ENCODE measurements at places on chromosomes 16 and 17. TPM values are rescaled to one million over a fixed set of nuclear protein-coding genes. Genes with fewer than 3 reads are reported as not detected.

DNA sequence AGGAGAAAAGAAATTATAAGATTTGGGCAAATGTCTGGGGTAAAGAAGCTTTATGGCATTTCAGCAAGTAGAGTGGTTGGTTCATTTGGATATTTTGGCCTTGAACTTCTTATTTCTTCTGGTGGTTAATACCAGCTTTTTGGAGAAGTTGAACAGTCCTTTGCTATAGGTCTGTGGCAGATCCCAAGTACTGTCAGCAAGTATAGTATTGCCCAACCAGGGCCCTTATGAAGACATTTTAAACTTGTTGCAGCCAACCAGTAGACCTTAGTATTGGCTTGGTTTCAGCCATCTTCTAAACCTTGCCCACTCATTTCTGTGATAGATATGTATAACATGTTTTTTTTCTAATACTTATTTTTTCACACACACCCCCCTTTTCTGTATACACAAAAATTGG is 2.2 kb downstream of the SP2 start:
- no peak for DNase-seq

DNA sequence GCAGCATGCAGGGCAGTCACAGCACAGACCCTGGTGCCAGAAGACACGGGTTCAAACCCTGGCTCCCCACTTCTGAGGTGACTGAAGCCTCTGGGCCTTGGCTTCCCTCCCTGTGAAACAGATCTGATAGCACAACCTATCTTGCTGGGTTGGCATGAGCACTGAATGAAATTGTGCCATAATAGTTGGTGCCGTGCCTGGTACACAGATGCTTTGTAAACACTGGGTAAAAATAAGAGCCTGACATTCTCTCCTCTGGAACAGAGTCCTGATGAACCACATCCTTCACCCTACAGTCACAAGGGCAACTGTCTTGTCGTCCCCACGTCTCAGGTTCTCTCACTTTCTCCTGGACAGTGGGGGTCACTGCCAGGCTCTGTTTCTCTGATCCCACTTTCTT is 35.7 kb downstream of the NOS2 start:
- no peak for DNase-seq

DNA sequence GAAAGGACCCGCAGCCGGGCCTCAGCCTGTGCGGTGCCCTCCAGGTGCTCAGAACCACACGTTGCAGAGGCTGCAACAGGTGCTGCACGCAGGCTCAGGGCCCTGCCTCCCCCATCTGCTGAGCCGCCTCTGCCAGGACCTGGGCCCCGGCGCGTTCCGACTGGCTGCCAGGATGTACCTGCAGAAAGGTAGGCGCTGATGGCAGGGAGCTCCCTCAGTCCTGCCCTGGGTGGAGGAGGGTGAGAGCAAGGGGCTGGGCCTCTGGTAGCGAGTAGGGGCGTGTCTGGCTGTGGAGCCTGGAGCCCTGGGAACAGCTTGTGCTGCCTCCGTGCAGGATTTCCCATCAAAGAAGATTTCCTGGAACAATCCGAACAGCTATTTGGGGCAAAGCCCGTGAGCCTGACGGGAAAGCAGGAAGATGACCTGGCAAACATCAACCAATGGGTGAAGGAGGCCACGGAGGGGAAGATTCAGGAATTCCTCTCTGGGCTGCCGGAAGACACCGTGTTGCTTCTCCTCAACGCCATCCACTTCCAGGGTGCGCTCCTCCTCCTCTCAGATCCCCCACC is 4.4 kb downstream of the SERPINF2 start:
- no peak for DNase-seq

DNA sequence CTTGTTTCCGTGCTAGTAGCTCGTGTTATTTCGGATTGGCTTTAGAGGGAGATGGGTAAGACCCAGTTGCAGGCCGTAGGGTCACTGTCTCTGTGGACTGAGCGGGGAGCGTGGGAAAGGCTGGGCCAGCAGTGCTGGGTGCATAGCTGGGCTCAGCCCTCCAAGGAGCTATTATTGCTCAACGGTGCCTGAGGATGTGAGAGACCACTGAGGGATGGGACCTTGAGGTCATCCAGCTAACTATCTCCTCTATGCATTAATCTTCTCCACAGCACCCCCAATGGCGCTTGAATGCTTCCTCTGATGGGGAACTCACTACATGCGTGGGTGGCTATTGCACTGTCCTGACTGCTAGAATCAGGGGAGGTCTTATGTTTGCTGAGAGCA is 126.1 kb upstream of the FOXF1 start:
- DNase-seq: no peak

GRCh38 chr17:80512233-80512632 is 32.4 kb upstream of the RPTOR start:
- DNase-seq: peak; percentile 78

DNA sequence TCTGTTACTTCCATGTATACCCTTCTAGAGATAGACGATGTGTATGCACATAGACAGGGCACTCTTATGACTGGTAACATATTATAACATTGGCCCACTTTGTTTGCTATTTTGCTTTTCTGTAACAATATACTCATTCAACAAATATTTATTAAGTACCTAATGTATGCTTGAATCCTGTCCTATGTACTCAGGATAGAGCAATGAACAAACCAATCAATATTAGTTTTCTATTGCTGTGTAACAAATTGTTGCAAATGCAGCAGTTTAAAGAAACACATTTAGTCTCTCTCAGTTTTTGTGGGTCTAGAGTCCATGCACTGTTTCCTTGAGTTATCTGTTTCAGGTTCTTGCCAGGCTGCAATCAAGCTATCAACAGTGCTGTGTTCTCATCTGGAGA is 29.7 kb upstream of the TENT4B start:
- no peak for DNase-seq

DNA sequence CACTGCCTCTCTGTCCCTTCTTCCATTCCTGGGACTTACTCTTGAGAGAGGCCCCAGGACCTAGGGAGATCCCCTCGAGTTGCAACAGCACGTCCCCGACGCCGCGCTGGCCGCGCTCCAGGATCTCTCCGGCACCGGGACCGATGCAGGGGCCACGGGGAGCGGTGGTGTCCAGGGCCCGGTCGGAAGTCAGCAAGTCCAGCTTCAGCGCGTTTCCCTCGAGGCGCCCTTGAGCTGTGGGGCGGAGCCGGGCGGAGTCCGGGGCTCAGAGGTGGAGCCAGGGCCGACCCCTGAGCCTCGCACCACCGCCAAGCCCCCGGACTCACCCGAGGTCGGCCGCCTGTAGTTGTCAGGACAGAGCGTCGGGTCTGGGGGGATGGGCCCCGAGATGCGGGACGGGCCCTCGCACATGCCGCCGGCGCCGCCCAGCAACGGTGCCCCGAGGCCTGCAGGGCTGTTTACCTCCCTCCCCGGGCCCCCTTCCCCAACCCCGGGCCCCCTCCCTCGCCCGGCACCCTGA is 458 bp downstream of the ENKD1 start:
- peak; percentile 34 for DNase-seq

DNA sequence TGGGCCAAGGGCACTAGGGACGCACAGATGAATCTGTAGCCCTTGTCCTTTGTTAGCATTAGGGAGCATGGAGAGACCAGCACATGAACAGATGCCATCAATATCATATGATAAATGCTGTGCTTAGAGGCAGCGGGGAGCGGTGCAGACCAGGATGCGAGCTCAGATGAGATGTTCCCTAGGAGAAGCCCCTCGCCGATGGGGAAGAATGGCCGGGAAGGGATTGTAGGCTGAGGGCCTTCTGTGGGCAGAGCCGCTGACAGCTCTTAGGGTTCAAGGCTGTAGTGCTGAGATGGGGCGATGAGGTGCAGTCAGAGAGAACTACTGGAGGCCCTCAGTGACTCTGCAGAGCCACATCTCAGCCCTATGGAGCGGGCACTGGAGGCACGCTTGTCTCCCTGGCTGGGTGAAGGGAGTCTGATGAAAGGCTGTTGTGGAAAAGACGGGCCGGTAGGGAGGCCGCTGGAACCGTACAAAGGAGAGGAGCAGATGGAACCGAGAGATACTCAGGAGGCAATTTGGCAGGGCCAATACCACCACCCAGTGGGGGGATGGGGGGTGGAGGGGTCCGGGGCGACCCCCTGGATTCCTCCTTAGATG is 66.3 kb upstream of the ENDOV start:
- no peak for DNase-seq

CKLF gene
- 38.8 TPM for total RNA-seq

DNA sequence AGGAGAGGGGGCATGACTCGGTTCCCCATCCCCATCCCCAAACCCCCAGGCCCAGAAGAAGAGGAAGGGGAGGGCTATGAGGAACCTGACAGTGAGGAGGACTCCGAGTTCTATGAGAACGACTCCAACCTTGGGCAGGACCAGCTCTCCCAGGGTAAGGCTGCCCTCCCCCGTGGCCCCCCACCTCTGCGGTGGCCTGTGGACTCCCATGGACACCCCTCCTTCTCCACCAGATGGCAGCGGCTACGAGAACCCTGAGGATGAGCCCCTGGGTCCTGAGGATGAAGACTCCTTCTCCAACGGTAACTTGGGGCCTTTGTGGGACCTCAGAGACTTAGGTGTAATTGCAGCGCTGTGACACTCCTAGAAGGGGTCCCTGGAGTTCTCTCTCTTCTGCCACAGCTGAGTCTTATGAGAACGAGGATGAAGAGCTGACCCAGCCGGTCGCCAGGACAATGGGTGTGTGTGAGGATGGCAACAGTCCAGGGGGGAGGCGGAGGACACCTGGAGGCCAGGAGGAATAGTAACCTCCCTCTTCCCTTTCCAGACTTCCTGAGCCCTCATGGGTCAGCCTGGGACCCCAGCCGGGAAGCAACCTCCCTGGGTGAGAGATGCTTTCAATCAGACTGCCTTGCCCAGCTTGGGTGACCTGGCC is 5.6 kb downstream of the CD19 start:
- DNase-seq: no peak

SYT17 gene
- total RNA-seq: 0.26 TPM

OR2C1 gene
- 0.17 TPM for total RNA-seq

DNA sequence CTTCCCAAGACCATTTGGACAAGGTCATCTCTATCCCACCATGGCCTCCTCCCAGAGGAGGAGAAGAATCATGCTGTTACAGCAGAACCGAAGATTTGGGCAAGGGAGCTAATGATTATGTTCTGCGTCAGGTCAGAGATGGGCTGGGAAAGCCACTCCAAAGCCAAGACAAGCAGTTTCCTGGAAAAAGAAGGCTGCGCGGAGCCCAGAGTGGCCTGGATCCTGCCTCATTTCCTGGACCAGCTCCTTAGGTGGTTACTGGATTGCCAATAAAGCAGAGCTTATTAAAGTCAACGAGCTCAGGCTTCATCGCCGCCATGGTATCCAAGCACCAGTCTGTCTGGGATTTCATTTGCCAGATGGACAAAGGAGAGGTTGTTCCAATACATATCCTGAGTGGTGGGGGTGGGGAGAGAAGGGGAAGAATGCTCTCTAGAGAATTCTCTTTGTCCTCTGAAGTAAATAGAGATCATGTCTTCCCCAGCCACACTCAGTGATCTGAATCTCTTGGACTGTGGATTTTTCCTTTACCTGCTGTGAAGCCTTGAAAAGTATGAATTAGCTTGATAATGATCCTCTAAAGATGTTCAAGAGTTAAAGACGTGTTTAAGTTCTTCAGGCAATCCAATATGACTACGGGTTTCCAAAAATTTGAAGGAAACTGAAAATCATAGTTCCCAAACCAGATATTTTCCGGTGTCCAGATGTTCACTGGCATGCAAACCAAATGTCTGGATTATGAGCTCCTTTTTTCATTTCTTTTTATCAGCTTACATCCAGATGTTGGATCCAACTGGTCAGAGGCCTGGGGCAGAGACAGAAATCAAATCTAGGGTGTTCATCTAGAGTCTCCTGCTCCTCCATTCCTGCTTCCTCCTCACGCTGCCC is 17.7 kb downstream of the PRAC1 start:
- no peak for DNase-seq

DNA sequence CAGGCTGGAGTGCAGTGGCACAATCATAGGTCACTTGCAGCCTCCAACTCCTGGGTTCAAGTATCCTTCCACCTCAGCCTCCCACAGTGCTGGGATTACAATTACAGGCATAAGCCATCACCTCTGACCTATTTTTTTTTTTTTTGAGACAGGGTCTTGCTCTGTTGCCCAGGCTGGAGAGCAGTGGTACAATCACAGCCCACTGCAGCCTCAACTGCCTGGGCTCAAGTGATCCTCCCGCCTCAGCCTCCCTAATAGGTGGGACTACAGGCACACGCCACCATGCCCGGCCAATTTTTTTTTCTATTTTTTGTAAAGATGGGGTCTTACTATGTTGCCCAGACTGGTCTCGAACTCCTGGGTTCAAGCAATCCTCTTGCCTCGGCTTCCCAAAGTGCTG is 5.6 kb upstream of the GGA2 start:
- DNase-seq: no peak

GRCh38 chr17:77352996-77353395 is 212.2 kb downstream of the SEC14L1 start:
- no peak for DNase-seq

ACACA gene
- total RNA-seq: 72.9 TPM

- DNase-seq: no peak
Measured at GRCh38 chr16:60302261-60302660, 1568.1 kb upstream of the GOT2 start.

Data from fibroblast of lung (primary cell).